Activated CD8-positive, alpha-beta memory T cell treated with anti-CD3 and anti-CD28 coated beads for 4 hours (primary cell): ENCODE measurements at places on chromosomes 16 and 17.

DNA sequence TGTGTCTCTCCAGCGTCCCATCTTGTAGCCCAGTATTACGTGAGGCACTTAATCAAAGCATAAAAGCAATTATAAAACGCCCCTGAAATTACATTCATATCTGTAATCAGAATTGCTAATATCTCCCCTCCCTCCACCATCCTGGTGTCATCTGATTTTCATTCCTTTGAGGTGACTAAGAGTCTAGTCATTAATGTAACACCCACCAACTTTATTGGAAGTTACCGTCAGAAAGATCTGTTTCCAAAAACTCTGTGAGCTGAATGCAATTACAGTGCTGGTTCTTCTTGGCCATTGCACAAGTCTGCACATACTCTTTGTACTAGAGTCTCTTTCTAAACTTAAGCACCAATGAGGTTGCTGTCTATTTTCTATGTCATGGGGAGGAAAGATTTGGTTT, 12.5 kb upstream of the MAF start:
- no peak for DNase-seq

GRCh38 chr17:67105213-67105612, 60.9 kb downstream of the CACNG1 start:
- no peak for DNase-seq

GRCh38 chr16:49189286-49189685, 92.4 kb downstream of the CBLN1 start:
- no peak for DNase-seq

DNA sequence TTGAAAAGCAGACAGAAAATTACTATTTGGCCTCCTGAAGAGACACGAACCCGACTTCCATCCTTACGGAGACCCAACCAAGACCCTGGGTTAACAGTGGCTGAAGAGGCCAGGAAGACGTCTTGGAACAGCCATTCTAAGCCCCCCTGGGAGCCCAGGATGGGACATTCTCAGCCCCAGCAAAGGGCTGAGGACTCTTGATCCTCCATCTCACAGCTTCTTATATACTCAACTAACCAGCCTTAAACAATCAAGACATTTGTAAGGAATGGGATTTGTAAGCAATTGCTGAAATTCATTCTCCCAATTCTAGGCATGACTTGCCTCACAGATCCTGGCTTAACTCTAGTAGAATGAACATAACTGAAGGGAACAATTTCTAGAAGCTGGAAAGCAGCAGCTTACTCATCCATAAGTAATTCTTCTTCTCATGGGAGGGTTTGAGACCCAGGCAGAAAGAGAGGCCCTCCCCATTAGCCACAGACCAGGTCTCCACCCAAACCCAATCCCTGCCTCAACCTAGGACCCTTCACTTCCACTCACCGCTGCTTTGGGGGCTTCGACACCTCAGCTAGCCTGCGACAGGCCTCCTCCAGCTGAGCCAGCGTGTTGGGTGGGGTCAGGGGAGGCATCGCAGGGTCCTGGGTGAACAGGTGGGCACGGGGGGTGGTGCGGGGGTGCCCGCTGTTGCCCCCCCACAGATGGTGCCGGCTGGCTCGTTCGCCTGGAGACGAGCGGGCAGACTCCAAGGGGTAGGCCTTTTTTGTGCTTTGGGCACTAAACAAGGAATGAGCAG, 25.5 kb downstream of the AXIN2 start:
- DNase-seq: no peak

DNA sequence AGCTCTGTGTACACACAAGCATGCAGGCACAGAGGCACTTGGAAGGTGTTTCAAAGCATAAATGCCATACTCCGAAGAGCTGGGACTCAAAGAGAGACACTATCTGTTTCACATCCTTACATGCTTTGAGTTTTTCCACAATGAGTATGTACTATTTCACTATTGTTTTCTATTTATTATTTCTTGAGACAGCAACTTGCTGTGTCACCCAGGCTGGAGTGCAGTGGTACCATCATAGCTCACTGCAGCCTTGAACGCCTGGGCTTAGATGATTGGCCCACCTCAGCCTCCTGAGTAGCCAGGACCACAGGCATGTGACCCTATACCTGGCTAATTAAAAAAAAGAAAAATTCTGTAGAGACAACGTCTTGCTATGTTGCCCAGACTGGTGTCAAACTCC, 31.6 kb downstream of the CYB5D2 start:
- no peak for DNase-seq

- no peak for DNase-seq
Measured at GRCh38 chr16:74807052-74807646, 32.5 kb upstream of the FA2H start.

DNA sequence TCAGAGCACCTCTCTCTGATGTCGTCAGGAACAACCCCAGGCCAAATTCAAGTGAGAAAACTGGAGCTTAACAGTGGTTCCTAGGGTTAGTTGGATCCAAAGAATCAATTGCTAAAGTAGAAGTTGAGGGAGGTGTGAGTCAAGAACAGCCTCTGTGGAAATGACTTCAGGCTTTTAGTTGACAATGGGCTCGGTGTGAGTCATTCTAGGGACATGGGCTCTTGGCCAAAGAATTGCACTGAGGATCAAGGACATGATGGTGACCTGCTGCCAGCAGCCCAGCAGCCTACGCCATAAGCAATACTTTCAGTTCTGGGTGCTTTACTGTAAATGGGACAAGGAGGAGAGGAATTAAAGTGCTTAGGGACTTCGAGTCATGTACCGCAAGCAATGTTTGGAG, 32.1 kb upstream of the SMURF2 start:
- no peak for DNase-seq

GRCh38 chr17:62093188-62094155, 28.4 kb upstream of the MED13 start:
- DNase-seq: no peak

DNA sequence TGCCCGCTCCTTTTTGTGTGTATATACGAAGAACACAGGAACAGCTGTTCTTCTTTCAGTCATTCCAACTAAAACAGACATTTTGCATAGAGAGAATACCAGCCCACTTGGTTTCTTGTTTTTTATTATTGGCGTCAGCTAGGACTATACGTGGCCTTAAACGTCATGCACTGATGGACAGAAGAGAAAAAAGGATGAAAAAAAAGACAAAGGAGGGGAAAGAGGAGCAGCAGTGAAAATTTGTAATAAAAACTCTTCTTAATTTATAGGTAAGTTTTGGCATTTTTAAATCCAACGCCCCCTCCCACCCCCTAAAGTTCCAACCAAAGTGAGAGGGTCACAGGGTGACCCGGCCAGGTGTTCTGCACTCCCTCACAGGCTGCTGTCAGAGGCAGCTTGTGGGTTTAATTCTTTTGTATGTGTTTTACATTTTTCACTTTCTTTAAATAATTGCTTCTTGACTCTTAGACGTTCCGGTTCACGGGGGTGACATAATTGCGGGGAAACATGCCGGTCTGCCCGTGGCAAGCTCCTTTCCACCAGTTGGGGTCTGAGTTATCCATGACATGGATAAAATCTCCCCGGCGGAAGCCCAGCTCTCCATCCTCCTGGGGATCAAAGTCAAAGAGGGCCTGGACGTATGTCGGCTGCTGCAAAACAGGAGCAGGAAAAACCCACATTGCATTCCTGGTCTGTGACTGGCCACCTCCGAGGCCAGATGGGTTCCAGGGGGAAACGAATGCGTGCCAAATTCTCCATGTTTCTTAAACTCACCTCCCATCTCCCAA, 30.9 kb upstream of the SLC25A19 start:
- DNase-seq: no peak
